ENCODE measurements at places on chromosomes 5 and 9.

DNA sequence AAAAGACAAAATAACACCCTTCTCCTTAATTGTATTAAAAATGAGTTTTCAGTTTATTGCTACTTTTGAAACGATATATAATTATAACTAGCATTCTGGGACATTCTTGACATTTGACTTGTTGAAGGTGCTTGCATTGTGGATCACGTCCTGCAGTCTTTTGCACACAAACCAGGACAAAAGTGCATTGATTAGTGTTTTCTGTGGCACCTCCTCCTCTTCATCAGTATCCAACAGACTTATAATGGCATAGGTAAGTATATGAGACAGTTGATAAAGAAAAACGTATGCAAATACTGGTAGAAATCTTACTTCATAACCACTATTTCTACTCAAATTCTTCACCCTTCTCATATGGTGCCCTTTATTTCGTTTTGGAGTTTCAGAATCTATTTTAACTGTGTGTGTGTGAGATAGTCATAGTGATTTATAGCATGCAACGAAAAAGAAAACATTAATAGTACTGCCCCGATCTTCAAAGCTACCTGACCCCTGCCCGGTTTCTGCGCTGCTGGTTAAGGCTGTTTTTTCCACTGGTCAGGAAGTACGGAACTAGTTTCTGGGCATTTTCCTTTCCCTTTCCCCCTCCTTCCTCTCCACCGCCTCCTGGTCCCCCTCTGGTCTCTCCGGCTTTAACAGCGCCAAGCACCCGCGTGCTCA is 639 bp upstream of the RASA1 start:
- DNase-seq: no peak

DNA sequence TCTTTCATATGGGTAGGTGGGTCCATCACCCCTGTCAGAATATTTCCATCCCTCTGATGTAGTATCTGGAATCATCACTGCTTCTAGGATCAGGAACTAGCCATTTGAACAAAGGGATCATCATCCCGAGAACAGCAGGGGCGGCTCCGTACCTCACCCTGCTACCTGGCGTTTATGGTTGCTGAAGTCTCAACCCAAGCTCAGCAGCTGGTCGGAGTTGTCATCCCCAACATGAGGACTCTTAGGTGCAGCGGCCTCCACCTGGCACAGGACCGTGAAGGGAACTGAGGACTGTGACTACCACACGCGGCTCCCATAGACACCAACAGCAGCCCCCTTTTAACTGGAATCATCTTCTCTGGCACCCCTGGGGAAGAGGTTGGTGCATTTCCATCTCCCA is 35.1 kb downstream of the ROR2 start:
- no peak for DNase-seq

GRCh38 chr9:134707031-134707680 is 65.6 kb downstream of the COL5A1 start:
- DNase-seq: peak; percentile 67

DNA sequence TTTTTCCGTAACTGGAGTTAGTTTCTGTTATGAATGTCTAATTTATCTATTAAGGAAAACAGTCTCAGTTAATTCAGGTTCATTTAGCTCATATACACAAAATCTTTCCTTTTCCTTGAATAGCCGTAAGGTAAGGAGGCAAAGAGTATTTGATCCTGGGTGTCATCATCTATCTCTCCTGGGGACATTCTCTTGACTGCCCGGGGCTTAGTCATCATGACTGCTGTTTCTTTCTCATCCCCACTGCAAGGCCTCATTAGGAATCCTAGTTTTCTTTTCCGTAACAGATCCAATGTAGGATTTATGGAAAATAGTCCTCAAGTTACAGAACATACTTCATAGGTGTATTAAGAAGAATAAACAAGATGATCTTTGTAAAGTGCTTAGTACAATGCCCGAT is 134.9 kb upstream of the CHD1 start:
- DNase-seq: peak; percentile 29

DNA sequence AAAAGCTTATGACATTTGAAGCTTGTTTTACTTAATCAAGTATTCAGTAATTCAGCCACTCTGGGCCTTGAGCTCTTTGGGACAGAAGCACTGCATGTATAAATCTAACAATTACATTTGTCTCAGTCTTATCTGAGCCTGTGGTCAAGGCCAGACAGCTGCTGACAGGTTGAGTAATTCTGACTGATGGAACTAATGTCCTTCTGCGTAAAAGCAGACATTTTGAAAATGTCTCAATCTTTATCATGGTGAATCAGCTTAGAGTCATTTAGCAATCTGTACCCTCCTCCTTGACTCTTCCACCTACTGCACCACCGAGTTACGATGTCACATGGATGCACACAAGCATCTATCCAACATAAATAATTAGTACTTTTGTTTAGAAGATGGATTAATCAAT is 400.0 kb downstream of the ARRDC3 start:
- DNase-seq: peak; percentile 96

DNA sequence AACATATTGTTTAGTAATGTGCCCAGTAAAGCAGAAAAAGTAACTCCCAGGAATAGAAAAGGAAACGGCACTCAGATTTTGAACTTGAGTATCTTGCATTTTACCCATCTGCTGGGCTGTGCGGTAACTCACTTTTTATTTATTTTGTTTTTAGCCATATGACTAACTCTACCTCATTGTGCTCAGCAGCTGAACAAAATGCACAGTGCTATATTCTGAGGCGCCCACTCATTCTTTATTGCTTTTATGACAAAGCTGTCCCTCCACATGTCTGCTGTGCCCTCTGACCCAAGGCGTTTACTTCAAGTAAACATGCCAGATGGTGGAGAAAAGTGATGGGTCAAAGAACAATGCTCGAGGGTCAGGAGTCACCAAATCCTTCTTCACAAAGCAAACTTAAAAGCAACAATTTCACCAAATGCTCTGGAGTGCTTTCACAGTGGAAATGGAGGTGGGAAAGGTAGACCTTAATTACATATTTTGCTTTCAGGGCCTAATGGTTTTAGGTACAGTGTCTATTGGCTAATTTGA is 215.2 kb upstream of the ELAVL2 start:
- no peak for DNase-seq

DNA sequence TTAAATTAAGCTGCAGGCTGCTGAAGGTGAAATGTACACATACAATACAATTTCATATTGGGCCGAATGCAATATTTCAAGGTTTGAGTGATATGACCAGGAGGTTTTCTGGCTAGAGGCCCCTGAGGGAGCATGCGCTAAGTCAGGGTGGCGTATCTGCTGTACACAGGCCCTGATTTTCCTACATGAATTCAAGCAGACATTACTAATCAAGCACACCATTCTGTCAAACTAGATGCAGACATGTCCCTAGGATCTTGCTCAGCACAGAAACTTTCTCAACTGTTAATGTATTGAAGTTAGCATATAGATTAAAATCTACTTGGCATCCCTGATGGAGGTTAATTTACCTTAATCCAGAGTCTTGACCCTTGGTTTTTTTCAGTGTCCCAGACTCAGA is 10.7 kb upstream of the LECT2 start:
- DNase-seq: no peak

- DNase-seq: no peak
Measured at GRCh38 chr5:21184581-21184980, 1196.6 kb upstream of the CDH18 start.

- DNase-seq: no peak
Measured at GRCh38 chr5:180084638-180085561, 13.3 kb upstream of the RNF130 start.

- no peak for DNase-seq
Measured at GRCh38 chr5:72783354-72783753, 33.1 kb upstream of the TNPO1 start.

GRCh38 chr5:10633271-10634049 is 69.6 kb downstream of the ANKRD33B start:
- DNase-seq: no peak

DNA sequence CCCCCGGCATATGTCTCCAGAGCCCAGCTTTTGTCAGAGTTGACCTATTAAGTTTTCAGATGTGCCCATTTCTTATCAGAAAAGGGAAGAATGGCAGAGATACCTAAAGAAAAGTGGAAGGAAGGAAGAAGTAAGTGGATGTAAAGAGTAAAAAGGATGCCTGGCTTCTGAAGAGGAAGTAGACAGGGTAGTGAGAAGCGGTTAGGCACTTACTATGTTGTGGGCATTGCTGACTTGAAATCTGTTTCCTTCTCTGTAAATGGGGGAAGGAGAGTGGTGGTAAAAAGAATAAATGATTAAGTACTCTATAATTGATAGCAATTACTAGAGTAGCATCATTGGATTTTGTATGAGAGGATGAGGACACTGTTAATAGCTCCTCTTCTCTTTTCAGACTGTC is 9.9 kb downstream of the ANP32B start:
- no peak for DNase-seq

- peak; percentile 6 for DNase-seq
Measured at GRCh38 chr9:34405719-34406118, 29.0 kb upstream of the MYORG start.

All from LHCN-M2 (cell line).